ENCODE measurements at places on chromosomes 3 and 15.

DNA sequence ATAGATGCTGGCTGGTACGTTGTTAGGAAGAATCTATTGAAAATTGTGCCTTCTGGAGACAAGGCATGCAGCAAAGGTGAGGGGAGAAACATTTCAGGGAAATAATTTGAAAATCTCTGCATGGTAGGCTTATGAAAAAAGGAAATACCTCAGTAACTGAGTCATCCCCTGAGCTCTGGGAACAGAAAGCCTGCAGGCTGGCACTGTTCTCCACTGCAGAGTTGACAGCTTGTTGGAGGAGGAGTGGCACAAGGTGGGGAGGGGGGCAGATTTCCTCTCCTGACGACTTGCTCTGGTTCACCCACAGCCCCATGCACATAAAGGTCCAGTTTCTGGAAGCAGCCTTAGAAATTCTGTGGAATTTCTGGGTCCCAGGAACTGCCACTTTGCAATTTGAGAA lies 179.4 kb downstream of the ABHD5 start:
- H3K27ac ChIP-seq = peak overlapping the region; percentile 53
- H3K36me3 ChIP-seq = no peaks in the 10 kb centered on the region
- peaks cover 28% of the 10 kb centered on the region for H3K4me1 ChIP-seq
- DNase-seq = peak; percentile 36
- H3K4me3 ChIP-seq = no peak overlapping the region
- H3K27me3 ChIP-seq = no peaks in the 10 kb centered on the region

- no peaks in the 10 kb centered on the region for H3K4me1 ChIP-seq
- H3K36me3 ChIP-seq = no peaks in the 10 kb centered on the region
- H3K4me3 ChIP-seq = no peak overlapping the region
- DNase-seq = peak; percentile 42
- no peak overlapping the region for H3K27ac ChIP-seq
Observed at GRCh38 chr3:44323341-44323955, 15.1 kb upstream of the TCAIM start.

DNA sequence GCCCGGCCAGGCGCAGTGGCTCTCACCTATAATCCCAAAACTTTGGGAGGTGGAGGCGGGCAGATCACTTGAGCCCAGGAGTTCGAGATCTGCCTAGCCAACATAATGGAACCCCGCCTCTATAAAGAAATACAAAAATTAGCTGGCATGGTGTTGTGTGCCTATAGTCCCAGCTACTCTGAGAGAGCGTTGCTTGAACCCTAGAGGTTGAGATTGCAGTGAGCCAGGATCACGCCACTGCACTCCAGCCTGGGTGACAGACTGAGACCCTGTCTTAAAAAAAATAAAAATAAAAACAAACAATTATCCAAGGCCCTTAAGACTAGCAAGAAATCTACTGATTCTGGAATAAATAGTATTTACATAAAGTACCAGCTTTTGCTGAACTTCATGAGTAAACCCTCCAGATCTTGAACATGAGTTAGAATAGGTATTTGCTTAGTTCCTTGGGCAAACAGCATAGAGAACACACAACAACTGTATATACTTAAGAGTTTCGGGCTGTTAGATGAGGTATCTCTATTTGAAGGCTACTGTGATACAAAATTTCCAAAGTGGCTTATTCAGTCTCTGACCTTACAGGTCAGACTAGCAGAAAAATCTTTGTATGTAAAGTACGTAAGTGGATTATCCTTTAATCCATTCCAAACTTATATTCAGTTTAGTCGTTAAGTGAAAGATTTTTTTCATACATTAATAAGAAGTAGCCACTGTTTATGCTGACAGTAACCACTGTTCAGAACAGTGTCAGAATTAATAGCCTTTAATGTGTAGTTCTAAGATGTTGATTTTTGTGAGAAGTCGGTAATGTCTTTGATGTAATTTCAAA lies 171.1 kb upstream of the CGNL1 start:
- no peaks in the 10 kb centered on the region for H3K27me3 ChIP-seq
- H3K27ac ChIP-seq = no peak overlapping the region
- no peaks in the 10 kb centered on the region for H3K4me1 ChIP-seq
- H3K36me3 ChIP-seq = no peaks in the 10 kb centered on the region

- H3K36me3 ChIP-seq = no peaks in the 10 kb centered on the region
- peak overlapping the region; percentile 53 for H3K27ac ChIP-seq
- no peaks in the 10 kb centered on the region for H3K27me3 ChIP-seq
- H3K4me1 ChIP-seq = peaks cover 1% of the 10 kb centered on the region
- H3K4me3 ChIP-seq = peak overlapping the region; percentile 90
- DNase-seq = peak; percentile 50
Observed at GRCh38 chr3:196081002-196081833, 672 bp downstream of the TFRC start.

DNA sequence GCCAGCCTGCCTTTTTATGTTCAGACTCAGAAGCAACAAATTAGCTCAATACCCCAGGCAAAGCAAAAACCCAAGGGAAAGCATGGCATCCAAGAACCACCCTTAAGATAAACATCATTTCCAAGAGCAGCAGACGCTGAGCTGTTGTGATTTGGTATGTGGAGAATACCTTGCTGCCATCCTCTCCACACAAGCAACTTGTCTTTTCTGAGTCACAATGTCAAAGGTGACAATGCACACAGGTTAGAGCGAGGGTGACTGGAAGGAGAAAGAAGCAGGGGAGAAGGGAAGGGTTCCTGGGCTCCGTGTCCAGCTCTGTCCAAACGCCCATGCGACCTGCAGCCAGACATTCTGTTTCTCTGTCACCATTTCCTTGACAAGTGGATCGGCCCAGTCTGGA lies 6.0 kb downstream of the PCSK6 start:
- no peak overlapping the region for H3K27ac ChIP-seq
- peaks cover 42% of the 10 kb centered on the region for H3K4me1 ChIP-seq
- H3K27me3 ChIP-seq = peaks cover 4% of the 10 kb centered on the region
- no peak overlapping the region for H3K4me3 ChIP-seq
- DNase-seq = peak; percentile 24
- H3K36me3 ChIP-seq = no peaks in the 10 kb centered on the region

DNA sequence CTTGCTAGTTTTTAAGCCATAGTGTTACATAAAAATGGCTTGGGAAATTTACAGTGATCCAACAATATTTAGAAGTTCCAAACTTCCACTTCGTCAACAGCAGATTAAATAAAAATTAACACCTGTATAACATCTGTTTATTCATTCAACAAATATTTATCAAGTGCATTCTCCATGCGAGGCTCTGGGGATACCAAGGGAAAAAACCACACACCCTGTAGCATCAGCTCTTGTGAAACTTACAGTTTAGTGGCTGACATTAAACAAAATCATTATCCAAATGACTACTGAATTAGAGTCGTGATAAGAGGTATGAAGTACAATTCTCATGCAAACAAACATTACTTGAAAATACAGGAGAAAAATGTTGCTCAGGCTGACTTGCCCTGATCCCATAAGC lies 122.9 kb downstream of the DLG1 start:
- no peaks in the 10 kb centered on the region for H3K27me3 ChIP-seq
- H3K4me3 ChIP-seq = no peak overlapping the region
- H3K4me1 ChIP-seq = no peaks in the 10 kb centered on the region
- DNase-seq = no peak
- H3K36me3 ChIP-seq = no peaks in the 10 kb centered on the region

DNA sequence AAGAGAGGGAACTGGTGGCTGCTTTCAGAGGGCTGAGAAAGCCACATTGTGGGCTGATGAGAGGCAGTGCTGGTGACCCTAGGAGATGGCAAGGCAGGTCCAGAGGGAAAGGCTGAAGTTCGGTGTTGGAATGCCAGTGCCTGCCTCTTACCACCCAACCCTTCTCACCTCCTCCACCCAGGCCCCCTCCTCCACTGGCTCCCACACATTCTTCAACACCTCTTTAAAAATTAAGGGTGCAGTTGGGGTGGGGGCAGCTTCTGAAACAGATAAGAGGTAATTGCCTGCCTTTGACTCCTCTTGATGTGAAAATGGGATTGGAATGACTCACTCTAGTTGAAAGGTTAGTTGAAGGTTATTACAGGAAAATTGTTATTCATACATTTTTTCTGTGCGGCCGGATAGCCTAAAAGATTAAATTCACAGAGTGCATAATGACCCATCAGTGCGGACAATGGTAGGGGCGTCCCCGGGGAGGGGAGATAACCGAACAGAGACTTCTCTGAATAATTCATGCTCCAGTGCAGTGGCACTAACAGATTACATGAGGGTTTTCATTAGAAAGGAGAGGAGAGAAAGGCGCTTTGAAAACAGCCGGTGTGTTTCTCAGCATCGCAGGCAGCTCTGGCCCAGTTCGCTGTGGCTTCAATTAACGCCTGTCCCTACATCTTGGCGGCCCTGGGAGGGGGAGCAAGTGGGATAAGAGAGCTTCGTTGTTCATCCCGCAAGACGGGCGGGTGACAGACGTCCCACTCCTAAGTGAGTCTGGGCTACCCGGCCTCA lies 212.4 kb downstream of the TLE3 start:
- no peaks in the 10 kb centered on the region for H3K4me1 ChIP-seq
- no peaks in the 10 kb centered on the region for H3K36me3 ChIP-seq
- peaks cover 1% of the 10 kb centered on the region for H3K27me3 ChIP-seq
- no peak for DNase-seq
- no peak overlapping the region for H3K4me3 ChIP-seq

DNA sequence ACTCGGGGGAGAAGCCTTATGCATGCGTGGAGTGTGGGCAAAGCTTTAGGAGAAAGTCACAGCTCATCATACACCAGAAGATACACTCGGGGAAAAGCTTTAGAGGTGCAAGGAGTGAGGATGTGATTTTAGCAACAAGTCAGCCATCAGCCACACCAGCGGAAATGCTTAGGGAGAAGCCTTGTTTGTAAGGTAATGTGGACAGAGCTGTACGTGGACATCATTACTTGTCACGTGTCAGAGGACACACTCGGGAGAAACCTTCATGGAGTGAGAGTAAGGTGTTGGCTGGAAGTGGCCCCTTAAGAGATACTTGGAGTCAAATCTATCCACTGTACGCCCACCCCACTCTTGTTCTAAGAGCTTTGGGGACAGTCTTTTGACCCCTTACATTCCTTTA lies 28.7 kb downstream of the ZNF589 start:
- DNase-seq = no peak
- H3K4me1 ChIP-seq = no peaks in the 10 kb centered on the region
- peaks cover 5% of the 10 kb centered on the region for H3K36me3 ChIP-seq

DNA sequence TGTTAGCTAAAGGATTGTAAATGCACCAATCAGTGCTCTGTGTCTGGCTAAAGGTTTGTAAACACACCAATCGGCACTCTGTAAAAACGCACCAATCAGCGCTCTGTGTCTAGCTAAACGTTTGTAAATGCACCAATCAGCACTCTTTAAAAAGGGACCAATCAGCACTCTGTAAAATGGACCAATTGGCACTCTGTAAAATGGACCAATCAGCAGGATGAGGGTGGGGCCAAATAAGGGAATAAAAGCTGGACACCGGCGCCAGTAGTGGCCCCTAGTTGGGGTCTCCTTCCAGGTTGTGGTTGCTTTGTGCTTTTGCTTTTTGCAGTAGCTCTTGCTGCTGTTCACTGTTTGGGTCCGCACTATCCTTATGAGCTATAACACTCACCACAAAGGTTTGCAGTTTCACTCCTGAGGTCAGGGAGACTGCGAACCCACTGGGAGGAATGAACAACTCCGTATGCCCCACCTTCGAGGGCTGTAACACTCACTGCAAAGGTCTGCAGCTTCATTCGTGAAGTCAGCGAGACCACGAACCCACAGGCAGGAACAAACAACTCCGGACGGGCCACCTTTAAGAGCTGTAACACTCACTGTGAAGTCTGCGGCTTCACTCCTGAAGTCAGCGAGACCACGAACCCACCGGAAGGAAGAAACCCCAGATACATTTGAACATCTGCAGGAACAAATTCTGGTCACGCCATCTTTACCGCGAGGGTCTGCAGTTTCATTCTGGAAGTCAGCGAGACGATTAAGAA lies 1.1 kb upstream of the SUCLG2 start:
- peak; percentile 7 for DNase-seq
- no peak overlapping the region for H3K27ac ChIP-seq
- no peak overlapping the region for H3K4me3 ChIP-seq
- H3K4me1 ChIP-seq = peaks cover 6% of the 10 kb centered on the region

GRCh38 chr15:90231028-90232017 lies 2.4 kb downstream of the CIB1 start:
- peaks cover 36% of the 10 kb centered on the region for H3K36me3 ChIP-seq
- no peak overlapping the region for H3K27ac ChIP-seq
- H3K4me3 ChIP-seq = no peak overlapping the region
- H3K27me3 ChIP-seq = no peaks in the 10 kb centered on the region
- peaks cover 2% of the 10 kb centered on the region for H3K4me1 ChIP-seq

DNA sequence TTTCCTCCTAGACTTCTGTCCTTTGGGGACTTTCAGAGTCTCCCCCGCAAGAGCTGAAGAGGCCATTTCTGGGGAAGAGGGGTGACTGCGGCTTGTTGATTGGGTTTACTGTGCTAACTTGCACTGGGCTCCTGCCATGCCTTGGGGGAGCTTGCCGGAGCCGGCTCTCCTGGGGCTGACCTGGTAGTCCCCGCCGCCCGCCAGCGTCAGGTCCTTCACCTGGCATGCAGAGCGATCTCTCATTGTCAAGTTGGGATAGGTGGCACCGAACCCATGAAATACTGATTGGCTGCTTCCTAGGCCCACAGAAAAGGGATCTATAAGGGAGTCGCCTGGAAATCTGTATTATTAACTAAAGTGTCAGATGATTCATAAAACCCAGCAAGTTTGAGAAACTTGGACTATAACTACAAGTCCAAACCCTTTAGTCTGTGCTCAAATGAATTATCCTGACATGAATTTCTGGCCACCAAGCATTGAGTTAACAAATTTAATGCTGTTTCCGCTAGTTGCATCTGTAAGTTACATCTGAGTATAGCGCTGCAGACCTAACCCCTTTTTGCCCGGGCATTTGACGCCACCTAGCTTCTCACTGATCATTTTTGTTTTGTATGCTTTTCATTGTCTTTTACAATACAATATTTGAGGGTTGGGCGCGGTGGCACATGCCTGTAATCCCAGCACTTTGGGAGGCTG lies 607 bp upstream of the IMP3 start:
- peak overlapping the region; percentile 76 for H3K4me3 ChIP-seq
- H3K4me1 ChIP-seq = peaks cover 11% of the 10 kb centered on the region
- no peaks in the 10 kb centered on the region for H3K36me3 ChIP-seq
- no peaks in the 10 kb centered on the region for H3K27me3 ChIP-seq
- H3K27ac ChIP-seq = peak overlapping the region; percentile 69
- peak; percentile 20 for DNase-seq

DNA sequence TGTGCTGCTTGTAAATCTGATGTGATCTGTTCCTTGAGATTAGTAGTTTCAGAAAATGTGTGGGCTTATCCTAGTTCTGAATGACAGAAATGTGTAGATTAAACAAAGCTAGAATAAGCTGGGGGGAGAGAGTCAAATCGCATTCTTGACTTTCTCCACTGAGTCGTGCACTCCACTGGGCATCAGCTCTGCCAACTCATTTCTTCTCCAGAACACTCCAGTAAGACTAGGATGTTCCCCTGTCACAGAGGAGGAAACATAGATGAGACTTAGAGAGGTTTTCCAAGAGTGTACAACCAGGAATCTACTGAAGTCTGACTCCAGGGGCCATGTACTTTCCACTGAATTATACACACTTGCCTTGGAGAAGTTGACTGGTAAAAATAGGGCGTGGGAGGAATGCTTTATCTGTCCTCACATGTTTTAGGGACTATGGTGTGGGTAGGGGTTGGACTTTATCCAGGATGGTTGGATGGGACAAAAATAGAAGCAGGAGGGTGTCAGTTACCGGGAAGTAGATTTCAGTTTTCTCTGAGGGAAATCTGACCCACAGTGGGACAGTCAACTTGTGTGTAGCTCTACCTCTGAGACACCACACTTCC lies 298.2 kb downstream of the UBE2E2 start:
- no peaks in the 10 kb centered on the region for H3K27me3 ChIP-seq
- H3K27ac ChIP-seq = no peak overlapping the region
- no peaks in the 10 kb centered on the region for H3K36me3 ChIP-seq
- no peak for DNase-seq

Measured in trophoblast cell (in vitro differentiated cells and primary cell).